ENCODE measurements at places on chromosomes 13 and 19.

DNA sequence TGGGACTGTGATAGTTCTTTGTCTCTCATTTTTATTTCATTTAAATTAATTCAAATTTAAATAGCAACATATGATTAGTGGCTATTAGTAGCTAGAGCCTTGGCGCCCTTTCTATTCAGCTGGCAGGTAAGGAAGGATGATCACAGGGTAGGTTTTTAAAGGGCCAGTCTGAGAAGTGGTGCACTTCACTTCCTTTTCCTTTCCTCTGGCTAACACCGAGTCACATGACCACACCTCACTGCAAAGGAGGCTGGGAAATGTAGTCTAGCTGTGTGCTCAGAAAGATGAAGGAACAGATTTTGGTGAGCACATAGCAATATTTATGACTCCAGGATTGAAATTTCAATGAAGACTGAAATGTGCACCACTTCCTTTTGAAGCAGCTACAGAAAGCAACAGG is 128.7 kb downstream of the TSHZ3 start:
- no peak for DNase-seq

GRCh38 chr19:36093687-36094086 is 17.3 kb upstream of the OVOL3 start:
- DNase-seq: no peak

GRCh38 chr13:27918918-27919658 is 712 bp upstream of the PDX1 start:
- DNase-seq: no peak

- no peak for DNase-seq
Observed at GRCh38 chr13:29500386-29500785, 95.1 kb downstream of the SLC7A1 start.

GRCh38 chr19:16894080-16894479 is 5.3 kb downstream of the F2RL3 start:
- no peak for DNase-seq

Measured in HAP-1 (cell line).